ENCODE measurements at places on chromosomes 7 and 10. TPM values are rescaled to one million over a fixed set of nuclear protein-coding genes. Genes with fewer than 3 reads are reported as not detected.

The ZNF425 gene
- 0.89 TPM for polyA plus RNA-seq

The EPO gene
- 0.41 TPM for polyA plus RNA-seq

The EBF3 gene
- 0.04 TPM for polyA plus RNA-seq

The CYP3A5 gene
- 1.5 TPM for polyA plus RNA-seq

The CUBN gene
- 0.09 TPM for polyA plus RNA-seq

The ELMO1 gene
- polyA plus RNA-seq, result 6.8 TPM

The ZNF727 gene
- not detected for polyA plus RNA-seq

The OR2AE1 gene
- not detected for polyA plus RNA-seq

The FGL2 gene
- not detected for polyA plus RNA-seq

The BCL7B gene
- 70.6 TPM for polyA plus RNA-seq

The PRSS1 gene
- not detected for polyA plus RNA-seq

The WEE2 gene
- not detected for polyA plus RNA-seq

The EMX2 gene
- polyA plus RNA-seq, result not detected

The HMX3 gene
- polyA plus RNA-seq, result 20.5 TPM

The INSYN2A gene
- polyA plus RNA-seq, result not detected

The CCDC172 gene
- polyA plus RNA-seq, result not detected

GRCh38 chr10:105398202-105398601 is 757.1 kb downstream of the SORCS3 start:
- DNase-seq, result no peak

DNA sequence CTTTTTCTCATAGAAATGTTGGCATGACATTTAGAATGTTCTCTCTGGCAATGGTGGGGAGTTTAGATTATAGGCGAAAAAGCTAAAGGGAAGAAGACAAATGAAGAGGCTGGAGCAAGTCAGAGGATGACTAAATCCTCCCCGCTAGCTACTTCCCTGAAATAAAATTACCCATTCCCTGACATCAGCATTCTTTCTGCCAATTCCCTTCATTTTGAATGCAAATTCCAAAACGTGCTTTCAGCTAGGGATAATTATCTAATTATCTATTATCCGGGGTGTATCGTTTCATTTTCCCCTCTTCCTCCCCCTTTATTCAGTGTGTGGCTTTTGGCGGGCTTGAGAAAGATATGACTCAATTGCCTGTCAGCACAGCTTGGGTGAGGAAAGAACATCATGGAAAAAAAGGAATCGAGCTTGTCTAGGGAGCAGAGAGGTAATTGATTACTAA is 672.3 kb downstream of the TNS3 start:
- DNase-seq, result no peak

GRCh38 chr7:131859147-131859821 is 302.9 kb upstream of the PODXL start:
- DNase-seq, result peak; percentile 86

DNA sequence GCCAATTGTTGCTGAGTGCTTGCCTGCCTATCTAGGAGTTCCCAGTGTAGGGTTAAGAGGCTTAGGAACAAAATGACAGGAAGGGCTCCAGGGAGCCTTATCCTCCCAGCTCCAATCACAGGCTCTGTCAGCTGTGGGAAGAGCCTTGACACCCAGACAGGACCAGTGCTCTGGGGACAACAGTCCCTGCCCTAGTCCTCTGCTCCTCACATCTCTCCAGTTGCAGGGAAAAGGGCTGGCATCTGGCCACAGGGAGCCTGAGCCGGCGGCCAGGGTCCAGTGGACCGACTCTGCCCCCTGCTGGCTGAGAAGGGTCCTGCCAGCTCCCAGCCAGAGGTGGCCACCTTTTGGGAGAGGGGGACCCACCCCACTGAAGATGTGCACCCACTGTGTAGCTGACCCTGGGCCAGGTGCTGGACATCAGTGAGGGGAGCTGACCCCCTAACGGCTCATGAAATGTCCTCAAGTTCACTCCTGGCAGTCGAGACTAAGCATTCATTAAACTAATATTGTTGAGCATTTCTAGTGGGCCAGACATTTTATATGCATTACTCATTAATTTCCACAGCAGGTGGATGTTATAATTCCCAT is 17.6 kb downstream of the DNAJB12 start:
- peak; percentile 88 for DNase-seq

DNA sequence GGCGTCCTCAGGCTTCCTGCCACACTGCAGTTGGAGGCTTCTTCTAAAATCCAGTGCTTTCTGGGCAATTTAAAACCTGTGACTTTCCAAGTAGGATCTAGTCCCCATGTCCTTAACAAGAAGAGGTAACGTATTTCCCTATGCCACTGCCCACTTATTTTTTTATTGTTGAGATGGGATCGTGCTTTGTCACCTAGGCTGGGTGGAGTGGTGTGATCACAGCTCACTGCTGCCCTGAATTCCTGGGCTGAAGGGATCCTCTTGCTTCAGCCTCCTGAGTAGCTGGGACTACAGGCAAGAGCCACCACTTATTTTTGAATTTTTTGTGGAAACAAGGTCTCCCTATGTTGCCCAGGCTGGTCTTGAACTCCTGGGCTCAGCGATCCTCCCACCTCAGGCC is 63.4 kb downstream of the DAGLB start:
- DNase-seq, result no peak

GRCh38 chr7:86733783-86734182 is 90.1 kb downstream of the GRM3 start:
- peak; percentile 16 for DNase-seq

DNA sequence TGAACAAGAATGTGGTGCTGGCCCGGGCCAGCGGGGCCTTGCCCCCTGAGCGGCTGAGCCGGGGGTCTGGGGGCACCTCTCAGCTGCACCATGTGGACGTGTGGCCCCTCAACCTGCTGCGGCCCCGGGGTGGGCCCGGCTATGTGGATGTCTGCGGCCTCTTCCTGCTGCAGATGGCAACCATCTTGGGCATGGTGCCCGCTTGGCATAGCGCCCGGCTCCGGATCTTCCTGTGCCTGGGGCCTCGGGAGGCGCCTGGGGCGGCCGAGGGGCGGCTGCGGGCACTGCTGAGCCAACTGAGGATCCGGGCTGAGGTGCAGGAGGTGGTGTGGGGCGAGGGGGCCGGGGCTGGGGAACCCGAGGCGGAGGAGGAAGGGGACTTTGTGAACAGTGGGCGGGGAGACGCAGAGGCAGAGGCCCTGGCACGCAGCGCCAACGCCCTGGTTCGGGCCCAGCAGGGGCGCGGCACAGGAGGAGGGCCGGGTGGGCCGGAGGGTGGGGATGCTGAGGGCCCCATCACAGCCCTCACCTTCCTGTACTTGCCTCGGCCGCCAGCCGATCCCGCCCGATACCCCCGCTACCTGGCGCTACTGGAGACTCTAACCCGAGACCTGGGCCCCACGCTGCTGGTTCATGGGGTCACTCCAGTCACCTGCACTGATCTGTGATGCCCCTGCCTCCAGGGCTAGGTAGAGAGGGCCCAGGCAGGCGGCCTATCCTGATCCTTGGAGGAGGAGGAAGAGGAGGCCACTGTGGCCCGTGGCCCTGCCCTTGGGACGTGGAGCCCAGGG is 1.1 kb upstream of the TRIP6 start:
- DNase-seq, result no peak

- no peak for DNase-seq
These were observed 11.3 kb upstream of the ATXN7L1 start for GRCh38 chr7:105887569-105888189.

- DNase-seq, result no peak
These were observed 547.8 kb downstream of the SORCS3 start for GRCh38 chr10:105188737-105189462.

DNA sequence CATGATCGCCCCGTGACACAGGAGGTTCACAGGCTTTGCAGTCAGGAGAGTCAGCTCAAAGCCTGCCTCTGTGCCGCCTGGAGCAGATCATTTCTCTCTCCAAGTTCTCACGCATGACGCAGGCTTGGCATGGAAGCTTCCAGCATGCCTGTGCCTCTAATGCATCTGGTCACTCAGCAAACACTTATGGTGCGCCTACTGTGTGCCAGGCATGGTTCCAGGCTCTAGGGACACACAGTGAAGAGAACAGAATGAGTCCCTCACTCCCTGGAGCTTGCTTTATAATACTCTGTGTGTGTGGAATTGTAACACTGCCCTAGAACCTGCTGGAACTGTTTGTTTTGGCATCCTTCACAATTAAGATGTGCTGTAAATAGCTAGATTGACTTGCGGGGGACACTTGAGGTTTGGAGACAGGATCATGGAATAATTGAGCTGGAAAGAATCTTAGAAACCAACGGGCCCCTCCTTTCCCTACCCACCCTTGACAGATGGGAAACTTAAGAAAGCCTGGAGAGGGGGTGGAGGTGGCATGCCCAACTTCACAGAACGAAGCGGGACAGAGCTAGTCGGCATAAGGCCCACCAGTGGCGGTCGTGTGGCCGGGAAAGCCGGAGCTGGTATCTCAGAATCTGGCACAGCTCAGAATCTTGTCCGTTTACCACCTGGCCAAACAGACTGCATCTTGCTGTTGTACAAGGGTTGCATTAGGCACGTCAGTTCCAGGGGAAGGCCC is 4.6 kb upstream of the MYH16 start:
- DNase-seq, result no peak

- DNase-seq, result no peak
These were observed 61.3 kb downstream of the FOXL3 start for GRCh38 chr7:351256-351655.

- no peak for DNase-seq
These were observed 161.5 kb downstream of the WDR37 start for GRCh38 chr10:1217661-1218060.

GRCh38 chr10:48406204-48406603 is 99.7 kb downstream of the MAPK8 start:
- peak; percentile 63 for DNase-seq

DNA sequence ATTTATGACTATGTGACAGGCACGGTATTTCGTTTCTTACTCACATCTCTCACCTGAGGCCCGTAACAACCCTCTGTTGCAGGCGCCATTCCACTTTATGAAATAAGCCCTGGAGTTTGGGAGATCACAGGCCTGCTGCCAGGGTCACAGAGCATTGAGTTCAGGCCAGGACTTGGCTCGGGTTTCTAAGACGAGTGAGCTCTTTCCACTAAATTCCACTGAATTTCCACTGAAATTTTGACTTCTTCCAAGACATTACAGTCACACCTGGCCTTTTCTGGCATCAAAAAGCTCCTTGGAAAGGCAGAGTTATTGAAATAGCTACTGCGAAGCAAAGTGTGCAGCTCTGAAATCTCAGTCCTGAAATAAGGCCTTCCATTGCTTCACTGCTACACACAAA is 282.8 kb upstream of the MGMT start:
- no peak for DNase-seq

GRCh38 chr10:88728107-88728763 is 22.2 kb downstream of the LIPK start:
- no peak for DNase-seq

- no peak for DNase-seq
These were observed 19.2 kb upstream of the DRGX start for GRCh38 chr10:49415109-49415508.

- no peak for DNase-seq
These were observed 62.9 kb upstream of the FAM180A start for GRCh38 chr7:135811506-135811905.

DNA sequence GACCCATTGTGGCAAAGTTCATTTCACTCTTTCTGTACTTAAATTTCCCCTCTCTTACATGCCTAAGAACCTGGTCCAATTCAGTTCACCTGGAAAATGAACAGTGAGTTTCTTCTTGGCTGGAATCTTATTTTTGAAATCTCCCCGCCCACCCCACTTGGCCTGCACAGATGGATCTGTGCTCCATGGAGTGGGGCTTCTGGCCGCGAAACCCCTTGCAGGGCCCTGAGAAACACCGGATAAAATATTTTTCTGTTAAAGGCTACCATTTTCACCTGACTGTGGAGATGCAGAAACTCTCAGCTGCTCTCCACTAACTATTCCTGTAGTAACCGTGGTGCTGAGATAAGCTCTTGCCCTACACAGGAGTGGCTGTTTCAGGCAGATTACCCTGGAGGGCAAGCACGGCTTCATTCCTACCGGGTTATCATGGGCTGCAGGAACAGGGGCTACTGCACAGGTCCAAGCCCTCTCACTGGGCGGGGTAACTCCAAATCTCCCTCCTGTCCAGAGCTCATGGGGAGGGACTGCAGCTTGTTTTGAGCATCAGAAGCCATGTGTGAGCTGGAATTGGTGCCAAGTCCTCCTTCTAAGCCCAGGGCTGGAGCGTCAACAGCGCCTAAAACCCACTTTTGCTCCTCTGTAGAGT is 118.9 kb downstream of the PRPF18 start:
- peak; percentile 97 for DNase-seq

GRCh38 chr7:78649976-78650375 is 803.5 kb downstream of the MAGI2 start:
- no peak for DNase-seq

Measured in K562 (cell line).